NCI-H1436 treated with DMSO at 0.1 percent for 48 hours (cell line): ENCODE measurements at places on chromosomes 4 and X.

- DNase-seq: no peak
Observed at GRCh38 chr4:13704761-13705160, 77.2 kb upstream of the BOD1L1 start.

- DNase-seq: no peak
Observed at GRCh38 chr4:3476936-3477749, 14.0 kb downstream of the DOK7 start.

- DNase-seq: no peak
Observed at GRCh38 chrX:123976706-123977316, 15.3 kb downstream of the STAG2 start.

GRCh38 chrX:33741807-33742206, 390.3 kb downstream of the FAM47A start:
- DNase-seq: peak; percentile 40

DNA sequence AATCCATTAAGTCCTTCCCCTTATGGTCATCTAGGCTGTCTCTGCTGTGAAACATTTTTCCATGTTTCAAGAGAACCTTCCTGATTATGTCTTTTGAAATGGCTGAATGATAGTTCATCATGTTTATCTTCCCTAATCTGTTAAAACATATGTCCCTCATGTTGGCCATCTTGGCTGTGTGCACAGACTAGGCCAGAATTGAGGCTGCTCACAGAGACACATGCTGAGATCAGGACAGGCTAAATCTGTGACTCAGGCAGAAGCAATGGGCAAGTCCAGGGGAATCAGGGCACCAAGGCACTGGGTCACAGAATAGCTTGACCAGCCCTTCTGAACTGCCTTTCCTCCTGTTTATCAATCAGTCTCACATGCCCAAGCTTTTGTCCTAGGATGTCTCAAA, 78.3 kb downstream of the FHDC1 start:
- no peak for DNase-seq

- no peak for DNase-seq
Observed at GRCh38 chrX:85964744-85965143, 82.6 kb downstream of the CHM start.
